ENCODE measurements at places on chromosomes 5 and 9.

- DNase-seq, result no peak
These were observed 25.9 kb downstream of the PSMB7 start for GRCh38 chr9:124389146-124389939.

- DNase-seq, result no peak
These were observed 92.9 kb upstream of the GRHPR start for GRCh38 chr9:37329576-37329975.

DNA sequence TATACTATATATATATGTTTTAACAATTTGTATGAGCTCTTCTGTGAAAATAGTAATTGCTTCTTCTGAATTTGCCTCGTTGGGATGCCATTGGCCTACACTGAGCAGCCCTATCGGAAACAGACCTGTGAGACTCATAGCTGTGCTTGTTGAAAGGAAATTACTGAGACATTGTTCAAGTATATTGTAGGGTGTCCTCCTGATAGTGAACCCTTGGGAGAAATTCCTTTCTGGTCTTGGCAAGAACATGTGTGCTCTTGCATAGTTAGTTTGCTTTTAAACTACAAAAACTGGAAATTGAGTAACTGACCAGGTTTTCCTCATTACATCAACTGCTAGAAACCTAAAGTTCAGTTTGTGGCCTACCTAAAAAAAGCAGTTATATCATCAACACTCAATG lies 160.9 kb downstream of the LURAP1L start:
- no peak for DNase-seq

- no peak for DNase-seq
These were observed 703.9 kb downstream of the EFNA5 start for GRCh38 chr5:106966686-106967315.

DNA sequence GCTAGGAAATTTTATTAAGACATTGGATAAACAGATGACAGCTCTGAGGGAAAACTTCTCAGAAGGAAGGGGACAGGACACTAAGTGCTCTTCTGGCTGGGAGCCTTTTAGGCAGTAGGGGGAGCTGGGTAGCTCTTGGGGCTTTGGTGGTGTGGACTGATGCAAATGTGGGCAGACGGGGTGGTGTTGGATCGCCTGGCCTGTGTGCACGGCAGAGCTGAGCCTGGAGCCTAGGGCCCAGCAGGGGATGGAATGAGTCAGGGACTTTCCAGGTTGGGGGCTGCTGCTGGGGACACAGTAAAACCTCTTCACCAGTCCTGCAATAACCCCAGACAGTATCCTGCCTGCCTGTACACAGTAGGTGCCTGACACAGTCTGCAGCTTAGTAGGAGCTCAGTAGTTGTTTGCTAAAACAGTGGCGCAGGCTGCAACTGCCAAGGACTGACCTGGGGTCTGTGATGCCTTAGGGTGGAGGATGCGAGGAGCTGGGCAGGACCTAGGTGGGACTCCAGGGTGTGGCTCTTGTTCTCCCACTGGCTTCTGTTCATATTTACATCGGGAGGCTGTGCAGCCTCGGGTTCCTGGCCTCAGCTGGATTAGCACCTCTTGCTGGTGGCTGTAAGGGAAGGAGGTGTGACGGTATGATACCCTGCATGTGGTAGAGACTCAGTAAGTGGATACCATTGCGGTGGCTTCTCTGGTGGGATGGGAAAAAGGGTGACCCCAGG lies 83.8 kb downstream of the DAB2IP start:
- DNase-seq, result no peak

- no peak for DNase-seq
These were observed 32.1 kb downstream of the NFIB start for GRCh38 chr9:14281876-14282275.

- no peak for DNase-seq
These were observed 103.1 kb upstream of the ISL1 start for GRCh38 chr5:51279983-51280706.

GRCh38 chr9:136329211-136329627 lies 1.9 kb downstream of the GPSM1 start:
- no peak for DNase-seq

DNA sequence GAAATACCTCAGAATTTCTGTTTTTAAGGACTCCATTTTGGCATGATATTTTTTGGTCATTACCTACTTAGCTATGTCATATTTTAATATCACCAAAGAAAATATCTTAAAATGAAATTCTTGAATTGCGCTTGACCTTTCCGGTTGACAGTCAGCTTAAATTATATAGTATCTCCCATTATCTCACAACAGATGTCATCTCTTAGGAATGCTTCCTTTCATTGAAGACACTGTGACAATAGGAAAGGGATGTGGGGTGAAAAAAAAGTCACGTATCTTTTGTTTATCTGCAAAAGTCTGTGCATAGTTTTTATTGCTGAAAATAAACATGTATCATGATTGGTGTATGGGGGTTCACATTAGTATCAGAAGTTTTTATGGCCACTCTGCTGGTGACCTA lies 105.8 kb downstream of the INVS start:
- DNase-seq, result no peak

DNA sequence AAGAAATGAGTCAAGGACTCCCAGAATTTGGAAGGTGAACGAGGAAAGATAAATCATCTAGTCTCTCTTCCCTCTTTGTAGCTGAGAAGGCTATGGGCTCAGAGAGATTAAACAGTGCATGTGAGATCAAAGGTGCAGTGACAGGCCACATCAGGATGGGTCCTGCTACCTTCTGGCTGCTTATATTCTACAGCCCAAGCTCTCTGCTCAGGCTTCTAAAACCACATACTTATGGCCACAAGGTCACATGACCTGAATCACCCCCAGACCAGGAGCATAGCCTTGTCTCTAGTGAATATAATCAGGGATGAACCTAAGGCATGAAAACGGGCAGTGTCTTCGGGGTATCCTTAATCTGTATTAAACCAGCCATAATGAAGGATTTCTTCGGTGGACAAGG lies 158.9 kb downstream of the SEMA5A start:
- DNase-seq, result no peak

- DNase-seq, result no peak
These were observed 7.1 kb upstream of the PJA2 start for GRCh38 chr5:109416882-109417281.

DNA sequence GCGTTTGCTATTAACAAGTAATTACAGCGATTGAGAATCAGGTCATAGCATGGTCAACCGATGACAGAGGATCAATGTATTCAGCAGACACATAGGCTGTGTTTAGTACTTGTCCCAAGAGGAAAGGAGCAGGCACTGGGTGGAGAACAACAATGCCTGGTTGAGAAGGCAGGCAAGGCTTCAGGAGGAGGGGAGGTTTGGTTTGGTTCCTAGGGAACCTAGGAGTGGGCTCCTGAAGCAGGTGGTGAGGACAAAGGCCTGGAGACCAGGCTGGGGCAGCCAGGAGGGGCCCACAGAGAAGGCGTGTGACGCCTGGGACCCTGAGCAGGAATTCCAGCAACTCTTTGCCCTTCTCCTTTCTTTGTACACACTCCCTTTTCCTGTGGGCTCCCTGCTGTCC lies 195.6 kb downstream of the SPOCK1 start:
- DNase-seq, result no peak

- DNase-seq, result no peak
These were observed 8.5 kb downstream of the DOCK8 start for GRCh38 chr9:223152-223551.

DNA sequence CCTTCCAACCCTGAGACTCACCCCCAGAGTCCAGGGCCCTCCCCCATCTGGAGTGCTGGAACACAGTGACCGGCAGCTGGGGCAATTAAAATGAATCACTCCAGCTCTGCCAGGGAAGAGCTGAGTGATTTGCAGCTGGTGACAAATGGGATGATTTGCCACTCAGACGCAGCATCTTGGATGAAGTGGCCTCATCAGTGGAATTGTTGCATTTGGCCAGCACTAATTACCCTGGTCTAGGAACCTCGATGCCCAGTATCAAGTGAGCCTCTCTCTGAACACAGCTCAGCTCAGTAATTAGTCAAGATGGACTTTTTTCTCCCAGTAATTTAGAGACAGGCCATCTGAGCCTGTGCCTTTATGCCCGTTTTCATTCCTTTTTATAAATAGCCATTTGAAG lies 259.5 kb downstream of the GRIA1 start:
- DNase-seq, result no peak

GRCh38 chr5:126552614-126553013 lies 42.4 kb downstream of the ALDH7A1 start:
- no peak for DNase-seq

DNA sequence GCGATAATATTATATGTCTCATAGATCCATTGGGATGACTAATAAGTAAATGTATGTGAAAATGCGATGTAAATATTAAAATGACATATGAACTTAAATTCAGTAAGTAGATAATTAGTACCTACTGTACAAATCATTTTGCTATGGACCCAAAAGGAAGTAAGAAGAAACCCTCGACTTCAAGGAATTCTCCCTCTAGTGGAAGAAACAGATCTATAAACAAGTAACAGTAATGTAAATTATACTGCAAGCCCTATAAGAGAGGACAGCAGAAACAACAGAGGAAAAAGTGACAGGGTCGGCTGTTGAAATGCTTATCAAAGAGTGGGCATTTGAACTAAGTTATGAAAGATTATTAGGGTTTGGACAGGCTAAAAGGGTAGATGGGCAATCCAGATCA lies 320.3 kb downstream of the DMAC1 start:
- no peak for DNase-seq

DNA sequence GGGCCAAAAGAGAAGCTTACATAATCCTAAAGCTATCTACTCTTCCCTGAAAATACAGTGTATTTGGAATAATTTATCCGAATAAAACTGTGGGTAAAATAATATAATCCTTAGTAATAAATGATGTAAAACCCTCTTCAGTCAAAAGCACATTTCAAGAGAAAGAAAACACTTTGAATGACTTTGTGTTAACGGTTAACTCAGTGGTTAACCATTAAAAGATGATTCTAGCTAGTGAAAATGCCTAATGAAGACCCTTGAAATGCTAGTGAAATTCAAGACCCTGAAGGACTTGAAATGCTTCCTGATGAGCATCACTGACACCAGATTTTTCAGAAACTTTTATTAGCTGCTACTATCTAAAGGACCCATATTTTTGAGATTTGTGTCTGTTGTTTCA lies 70.7 kb downstream of the COX7C start:
- no peak for DNase-seq
